ENCODE measurements at places on chromosomes 6 and 20.

GRCh38 chr6:85679445-85680123, 36.9 kb upstream of the SYNCRIP start:
- no peak for DNase-seq

GRCh38 chr6:105587349-105588122, 184.7 kb upstream of the PREP start:
- DNase-seq: no peak

DNA sequence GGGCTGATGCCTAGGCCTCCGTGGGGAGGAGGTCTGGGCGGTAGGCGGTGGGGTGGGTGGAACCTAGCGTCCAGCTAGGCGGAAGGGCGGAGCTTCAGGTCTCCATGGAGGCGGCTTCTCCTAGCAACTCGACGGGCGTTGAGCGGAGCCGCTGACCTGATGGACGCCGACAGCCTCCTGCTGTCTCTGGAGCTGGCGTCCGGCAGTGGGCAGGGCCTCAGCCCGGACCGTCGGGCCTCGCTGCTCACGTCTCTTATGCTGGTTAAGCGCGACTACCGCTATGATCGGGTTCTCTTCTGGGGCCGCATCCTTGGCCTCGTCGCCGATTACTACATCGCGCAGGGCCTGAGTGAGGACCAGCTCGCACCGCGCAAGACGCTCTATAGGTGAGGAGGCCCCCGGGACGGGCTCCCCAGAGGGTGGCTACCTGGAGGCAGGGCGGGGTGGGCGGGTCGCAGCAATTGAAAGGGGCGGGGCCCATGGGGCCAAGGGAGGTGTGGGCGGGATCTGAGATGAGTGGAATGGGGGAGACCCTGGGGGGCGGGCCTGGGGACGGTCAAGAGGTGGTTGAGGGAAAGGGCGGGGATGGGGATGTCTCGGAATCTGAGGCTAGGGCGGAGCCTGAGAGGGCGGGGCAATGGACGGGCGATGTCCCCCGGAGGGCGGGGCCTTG, at the start of gene RSPH9:
RSPH9 (plus strand) TSS at position 97 of the 673 bp plus-strand sequence; CDS start at position 160, 63 bp downstream.
- no peak for DNase-seq

DNA sequence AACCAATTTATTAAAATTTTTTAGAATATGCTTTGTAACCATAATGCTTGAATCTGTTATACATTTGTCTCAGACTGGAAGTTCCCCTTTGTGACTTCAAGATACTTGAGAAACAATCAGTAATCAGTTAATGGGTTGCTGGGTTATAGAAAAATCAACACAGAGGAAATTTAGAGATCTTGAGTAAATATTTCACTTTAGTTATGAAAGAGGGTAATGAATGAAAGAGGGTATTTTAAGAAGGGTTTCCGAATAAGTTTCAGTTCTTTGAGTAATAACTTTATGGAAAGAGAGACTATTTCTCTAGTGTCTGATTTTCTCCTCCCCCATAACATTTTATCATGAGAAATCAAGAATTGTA, 21.4 kb downstream of the ZFAND3 start:
- no peak for DNase-seq

- DNase-seq: no peak
These were observed 47.1 kb downstream of the PSMG4 start for GRCh38 chr6:3305831-3306230.

DNA sequence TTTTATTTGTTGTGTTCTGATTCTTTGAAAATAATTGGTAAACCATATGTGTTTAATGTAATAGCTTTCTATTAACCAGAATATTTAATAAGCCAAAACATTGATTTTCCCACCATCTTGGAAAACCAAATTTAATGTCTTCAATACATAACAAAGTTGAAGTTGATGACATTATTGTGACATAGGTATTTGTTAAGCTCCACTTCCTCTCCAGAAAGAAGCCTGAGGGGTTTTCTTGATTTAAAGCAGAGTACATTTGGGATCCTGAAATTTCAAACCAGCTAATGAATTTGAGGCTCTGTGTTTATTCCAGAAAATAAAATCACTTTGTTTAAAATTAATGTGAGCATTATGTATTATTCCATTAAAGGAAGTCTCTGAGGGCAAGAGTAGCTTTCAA, 106.3 kb downstream of the PERP start:
- DNase-seq: no peak

DNA sequence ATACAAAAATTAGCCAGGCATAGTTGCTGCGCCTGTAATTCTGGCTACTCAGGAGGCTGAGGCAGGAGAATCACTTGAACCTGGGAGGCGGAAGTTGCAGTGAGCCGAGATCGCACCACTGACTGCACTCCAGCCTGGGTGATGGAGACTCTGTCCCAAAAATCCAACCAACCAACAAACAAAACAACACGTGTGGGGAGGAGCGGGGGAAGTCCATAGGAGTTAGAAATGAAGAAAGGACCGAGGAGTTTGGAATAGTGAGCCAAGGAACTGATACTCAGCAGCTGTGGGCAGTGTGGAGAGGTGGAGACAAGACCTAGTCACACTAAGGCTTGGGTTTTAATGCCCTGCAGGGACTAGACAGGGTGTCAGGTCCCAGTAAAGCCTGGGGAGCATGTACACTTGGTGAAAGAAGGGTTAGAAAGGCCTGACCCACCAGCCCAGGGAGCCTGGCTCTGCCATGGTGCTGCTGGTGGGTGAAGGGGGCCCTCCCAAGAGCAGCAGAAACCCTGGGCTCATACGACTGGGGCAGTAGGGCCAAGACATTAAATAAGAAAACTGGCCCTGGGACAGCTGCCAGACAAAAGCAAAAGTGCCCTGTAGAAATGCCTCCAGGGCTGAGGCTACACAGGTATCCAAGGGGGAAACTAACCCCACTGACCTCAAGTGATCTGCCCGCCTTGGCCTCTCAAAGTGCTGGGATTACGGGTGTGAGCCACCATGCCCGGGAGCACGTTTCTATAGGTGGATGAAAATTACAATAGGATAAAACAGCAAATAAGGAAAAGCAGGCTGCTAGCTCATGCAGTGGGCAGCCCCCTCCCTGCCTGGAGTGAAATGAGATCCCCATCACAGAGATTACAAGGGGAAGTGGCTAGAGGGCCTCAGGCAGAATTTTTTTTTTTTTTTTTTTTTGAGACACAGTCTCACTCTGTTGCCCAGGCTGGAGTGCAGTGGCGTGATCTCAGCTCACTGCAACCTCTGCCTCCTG, 58.0 kb downstream of the MYH7B start:
- DNase-seq: no peak
